ENCODE measurements at places on chromosomes 16 and 17.

DNA sequence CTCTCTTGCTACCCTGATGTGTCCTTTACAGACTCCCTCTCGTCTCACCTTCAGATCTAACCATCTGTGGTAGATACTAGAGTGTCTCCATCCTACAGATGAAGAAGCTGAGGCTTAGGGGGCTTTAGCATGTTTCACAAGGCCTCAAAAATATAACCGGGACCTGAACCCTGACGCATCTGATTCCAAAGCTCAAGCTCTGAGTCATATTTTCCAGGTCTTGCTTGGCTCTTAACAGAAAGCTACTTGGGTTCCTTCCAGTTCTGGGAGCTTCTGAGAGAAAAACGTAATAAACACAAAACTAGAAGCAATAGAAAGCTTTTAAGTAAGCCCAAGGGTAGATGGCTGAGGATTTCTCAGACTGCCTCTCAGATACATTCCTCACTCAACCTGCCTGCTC is 224.3 kb upstream of the EEF2KMT start:
- no peak for DNase-seq

- no peak for DNase-seq
Measured at GRCh38 chr17:44917456-44917855, 2.2 kb upstream of the GFAP start.

DNA sequence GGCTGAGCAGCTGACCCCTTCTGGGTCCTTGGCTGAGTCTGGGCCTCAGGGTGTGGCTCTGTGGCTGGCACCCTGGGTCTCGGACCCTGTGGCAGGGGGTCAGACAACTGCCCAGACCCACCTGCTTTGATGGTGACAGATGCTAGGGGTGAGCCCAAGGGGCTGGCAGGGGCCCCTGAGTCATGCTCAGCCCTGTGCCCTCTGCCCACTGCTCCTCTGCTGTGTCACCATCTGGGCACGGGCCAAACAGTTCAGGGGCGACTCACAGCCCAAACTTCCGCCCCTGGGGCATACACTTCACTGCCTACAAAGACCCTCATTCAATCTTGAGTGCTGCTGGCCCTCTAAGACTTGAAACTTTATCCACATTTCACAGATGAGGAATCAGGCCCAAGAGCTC is 5.7 kb downstream of the ADGRG1 start:
- no peak for DNase-seq

DNA sequence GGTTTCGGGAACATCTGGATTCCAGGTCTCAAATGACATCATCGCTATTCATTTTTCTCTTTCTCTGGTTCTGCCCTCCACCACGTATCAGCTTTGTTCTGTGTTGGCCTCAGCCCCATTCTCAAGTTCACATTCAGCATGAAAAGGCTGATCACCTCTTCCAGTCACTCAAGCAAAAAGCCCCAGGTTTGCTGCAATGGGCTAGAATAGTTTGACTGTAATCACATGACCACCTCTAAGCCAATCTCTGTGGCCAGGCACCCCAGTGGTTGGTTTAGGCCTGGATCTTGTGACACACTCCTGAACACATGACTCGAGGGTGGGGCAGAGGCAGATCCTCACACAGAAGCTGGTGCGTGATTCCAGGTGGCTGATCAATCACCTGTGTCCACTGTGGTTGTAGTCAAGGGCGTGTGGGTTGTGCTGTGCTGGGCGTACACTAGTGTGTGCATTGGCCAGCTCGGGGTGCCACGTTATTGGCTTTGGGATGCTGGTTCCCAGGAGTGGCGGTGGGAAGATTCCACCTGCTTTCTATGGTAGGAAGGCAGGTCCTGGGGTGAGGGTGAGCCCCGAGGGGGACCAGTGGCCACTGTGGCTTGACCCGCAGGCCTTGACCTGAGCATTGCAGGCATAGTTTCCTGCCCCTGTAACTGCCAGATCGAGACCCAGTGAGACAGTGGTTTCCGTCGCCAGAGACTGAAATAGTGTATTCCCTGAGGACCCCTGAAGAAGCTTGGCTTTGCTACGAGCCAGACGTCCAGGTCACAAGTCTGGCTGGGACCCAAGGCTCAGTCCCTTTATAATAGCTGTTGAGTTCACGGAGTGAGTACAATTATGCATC is 12.0 kb downstream of the EEF2K start:
- no peak for DNase-seq

DNA sequence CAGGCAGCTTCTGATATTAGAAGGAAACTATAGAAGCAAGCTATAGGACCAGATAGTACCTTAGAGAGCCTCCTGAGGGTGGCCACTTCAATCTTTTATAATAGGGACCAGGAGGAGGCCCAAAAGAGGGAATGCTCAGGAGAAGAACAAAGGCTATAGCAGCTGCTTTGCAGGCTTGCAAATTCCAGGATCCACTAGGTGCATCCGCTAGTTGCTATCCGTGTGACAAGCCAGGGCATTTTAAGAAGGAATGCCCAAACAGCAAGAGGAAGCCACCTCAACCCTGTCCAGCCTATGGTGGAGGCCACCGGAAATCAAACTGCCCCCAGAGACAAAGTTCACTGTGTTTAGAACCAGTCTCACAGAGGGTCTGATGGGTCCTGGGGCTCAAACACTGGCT is 192.6 kb upstream of the KIF2B start:
- DNase-seq: no peak

GRCh38 chr17:44308865-44309264 is 464 bp downstream of the RUNDC3A start:
- DNase-seq: no peak

DNA sequence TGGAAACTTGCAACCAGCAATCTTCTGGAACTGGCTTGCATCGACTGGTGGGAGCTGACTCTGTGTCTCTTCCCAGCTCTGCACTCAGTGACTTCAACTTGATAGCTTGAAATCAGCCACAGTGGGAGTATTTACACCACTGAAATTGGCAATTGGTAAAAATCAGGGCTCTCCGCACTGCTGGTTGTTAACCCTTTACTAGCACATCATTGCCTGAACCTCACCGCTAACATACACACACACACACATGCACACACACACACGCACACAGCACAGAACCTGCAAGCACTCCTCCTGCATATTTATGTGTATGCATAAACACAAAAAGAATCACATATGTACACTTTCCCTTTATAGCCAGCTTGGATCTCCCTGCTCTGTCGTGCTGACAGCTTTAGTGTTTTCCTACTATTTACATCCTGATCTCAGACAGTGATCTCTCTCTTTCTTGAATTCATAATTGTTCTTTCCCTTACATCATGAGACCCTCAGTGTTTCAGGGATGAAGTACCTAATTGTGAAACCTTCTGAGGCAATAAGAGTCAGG is 7.9 kb upstream of the TMIGD1 start:
- no peak for DNase-seq

- DNase-seq: no peak
Measured at GRCh38 chr17:18980682-18981334, 23.8 kb downstream of the FAM83G start.

DNA sequence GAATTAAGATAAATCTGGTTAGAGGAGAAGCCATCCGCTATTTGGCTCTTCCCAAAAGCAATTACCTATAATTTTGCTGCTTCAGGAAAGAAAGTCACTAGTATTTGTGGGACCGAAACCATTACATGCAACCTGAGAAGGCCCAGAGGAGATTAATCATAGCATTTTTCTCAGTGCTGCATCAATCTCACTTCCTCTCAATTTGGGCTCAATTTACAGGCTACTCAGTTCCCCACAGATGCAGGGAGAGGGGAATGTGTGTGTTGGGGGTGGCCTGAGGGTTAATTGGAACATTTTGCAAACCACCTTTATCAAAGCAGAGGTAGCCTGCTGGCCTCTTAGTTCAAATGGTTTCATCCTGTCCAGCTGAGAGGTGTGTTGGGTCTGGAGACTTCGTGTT is 394.7 kb upstream of the ASIC2 start:
- DNase-seq: no peak

DNA sequence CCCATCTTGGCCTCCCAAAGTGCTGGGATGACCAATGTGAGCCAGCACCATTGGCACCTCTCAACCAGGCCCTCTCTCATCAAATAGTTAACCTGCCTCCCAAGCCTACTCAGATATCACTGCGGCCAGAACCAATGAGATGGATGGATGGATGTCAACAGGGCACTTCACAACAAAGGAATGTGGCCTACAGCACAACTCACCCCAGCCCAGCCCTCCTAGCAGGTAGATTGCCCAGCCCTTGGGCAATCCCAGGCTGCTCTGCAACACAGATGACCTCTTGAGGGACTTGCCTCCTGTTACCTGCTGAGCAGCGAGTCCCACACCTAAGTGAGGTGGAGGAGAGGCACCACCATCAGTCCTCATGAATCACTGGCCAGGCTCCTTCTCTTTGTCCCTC is 22.6 kb upstream of the KIFC3 start:
- no peak for DNase-seq

DNA sequence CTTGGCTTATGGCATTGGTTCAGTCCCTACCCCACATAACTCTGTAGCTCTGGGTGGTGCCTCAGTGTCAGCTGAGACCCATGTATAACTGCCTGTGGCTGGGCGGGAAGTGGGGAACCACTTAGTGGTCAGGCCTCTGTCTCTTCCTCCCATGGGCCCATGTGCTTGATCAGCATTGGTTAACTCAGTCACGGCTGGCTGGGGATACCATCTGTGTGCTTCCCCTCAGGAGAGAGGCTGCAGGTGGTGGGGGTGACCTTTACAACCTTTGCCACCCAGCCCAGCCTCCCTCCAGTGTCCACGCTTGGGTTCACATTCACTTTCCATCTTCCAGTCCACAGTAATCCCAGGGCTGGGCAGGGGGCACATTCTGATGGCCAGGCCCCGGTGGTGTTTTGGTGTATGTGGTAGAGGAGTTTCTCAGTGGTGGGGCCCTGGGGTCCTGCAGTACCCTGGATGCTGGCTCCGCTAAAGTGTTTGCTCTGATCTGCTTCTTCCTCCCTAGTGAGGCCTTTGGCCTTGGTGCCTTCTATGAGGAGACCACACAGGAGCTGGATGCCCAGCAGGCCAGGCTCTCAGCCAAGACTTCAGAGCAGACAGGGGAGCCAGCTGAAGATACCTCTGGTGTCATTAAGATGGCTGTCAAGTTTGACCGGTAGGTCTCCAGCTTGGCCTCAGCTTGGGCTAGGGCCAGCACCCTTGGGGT is 10.2 kb upstream of the NFATC3 start:
- DNase-seq: no peak

GRCh38 chr16:58128711-58129096 is 477 bp downstream of the CFAP20 start:
- no peak for DNase-seq
